ENCODE measurements at places on chromosomes 2 and 18.

- DNase-seq = no peak
These were observed 11.3 kb downstream of the CMPK2 start for GRCh38 chr2:6854416-6854815.

GRCh38 chr18:55415258-55415871 is 172.6 kb downstream of the TCF4 start:
- peak; percentile 84 for DNase-seq

- no peak for DNase-seq
These were observed 319.5 kb downstream of the TNS1 start for GRCh38 chr2:217683106-217683870.

GRCh38 chr2:237540823-237541222 is 25.6 kb upstream of the PRLH start:
- DNase-seq = peak; percentile 7

DNA sequence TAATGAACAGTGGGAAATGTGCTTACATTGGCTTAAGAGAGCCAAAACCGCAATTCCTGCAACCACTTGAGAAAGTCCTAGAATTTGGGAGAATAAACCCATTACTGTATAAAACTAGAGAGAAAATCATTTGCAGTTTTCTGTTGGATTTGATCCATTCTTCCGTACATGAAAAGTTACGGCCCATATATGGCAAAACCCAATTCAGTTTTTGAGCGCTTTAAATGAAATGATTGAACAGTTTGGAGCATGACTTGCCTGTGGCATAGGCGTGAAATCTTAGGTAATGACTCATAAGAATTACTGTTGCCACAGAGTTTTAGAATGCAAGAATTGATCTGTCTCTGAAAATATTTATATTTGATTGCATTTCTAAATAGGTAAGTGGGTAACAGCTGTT is 52.0 kb downstream of the PHLPP1 start:
- DNase-seq = no peak

DNA sequence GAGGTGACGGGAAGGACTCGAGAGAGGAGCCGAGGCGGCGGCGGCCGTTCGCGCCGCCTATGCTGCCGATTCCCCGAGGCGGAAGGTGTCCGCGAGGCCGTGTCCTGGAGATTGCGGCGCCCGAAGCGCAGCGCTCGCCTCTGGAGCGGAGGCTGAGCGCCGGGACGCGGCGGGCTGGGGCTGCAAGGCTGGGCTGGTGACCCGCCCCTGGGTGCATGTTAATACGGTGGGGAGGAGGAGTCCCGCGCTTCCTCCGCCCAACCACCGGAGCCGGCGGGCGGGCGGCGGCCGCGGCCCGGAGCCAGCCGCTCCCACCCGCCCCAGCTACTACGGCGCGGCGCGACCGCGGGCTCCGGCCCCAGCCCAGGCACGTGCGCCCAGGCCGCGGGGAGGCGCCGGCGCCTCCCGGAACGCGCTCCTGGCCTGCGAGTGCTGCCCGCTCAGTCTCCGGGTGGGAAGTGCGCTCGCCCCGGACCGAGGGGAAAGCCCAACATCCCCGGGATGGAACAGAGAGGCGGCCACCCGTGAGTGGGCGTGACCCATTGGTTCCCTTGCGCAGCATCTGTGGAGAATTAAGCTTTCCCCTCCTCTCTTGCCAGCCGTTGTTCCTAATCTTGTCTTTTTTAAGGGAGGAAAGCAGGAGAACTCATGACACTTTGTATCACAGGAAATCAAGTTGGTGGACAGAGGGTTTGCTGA is at the start of gene DLGAP1:
Gene DLGAP1 (minus strand): TSS at position 195 of the 699 bp plus-strand sequence.
- DNase-seq = no peak

- DNase-seq = peak; percentile 35
These were observed 431 bp downstream of the FAM98A start for GRCh38 chr2:33598561-33599174.

GRCh38 chr18:23088310-23088709 is 47.0 kb upstream of the CABLES1 start:
- DNase-seq = no peak

- DNase-seq = no peak
These were observed 201.7 kb downstream of the MREG start for GRCh38 chr2:215811409-215812345.

Data from K562 (cell line).